ENCODE measurements at places on chromosomes 16 and 17.

GRCh38 chr16:56879276-56879675, 14.3 kb downstream of the SLC12A3 start:
- no peak for DNase-seq

GRCh38 chr17:76696763-76697701, 13.7 kb downstream of the MXRA7 start:
- DNase-seq, result no peak

- DNase-seq, result no peak
These were observed 141.9 kb upstream of the NOG start for GRCh38 chr17:56451629-56452028.

- DNase-seq, result no peak
These were observed 23.5 kb upstream of the RFFL start for GRCh38 chr17:35086931-35087573.

DNA sequence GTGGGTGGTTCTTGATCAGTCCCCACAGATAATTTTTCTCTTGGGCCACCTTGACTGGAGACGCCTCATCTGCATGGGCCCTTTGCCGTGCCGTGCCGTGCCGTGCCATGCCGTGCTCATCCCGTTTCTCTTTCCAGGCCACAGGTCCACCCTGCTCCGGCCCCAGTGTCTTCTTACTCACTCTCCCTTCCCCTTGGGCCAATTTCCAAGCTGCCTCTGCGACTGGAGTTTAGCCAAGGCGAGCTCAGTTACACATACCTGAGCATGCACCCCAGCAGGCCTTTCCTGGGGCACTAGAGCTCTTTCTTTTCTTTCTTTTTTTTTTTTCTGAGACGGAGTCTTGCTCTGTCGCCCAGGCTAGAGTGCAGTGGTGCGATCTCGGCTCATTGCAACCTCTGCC, 40.5 kb upstream of the MGAT5B start:
- DNase-seq, result no peak

- no peak for DNase-seq
These were observed 4.8 kb upstream of the SP6 start for GRCh38 chr17:47855737-47856136.

DNA sequence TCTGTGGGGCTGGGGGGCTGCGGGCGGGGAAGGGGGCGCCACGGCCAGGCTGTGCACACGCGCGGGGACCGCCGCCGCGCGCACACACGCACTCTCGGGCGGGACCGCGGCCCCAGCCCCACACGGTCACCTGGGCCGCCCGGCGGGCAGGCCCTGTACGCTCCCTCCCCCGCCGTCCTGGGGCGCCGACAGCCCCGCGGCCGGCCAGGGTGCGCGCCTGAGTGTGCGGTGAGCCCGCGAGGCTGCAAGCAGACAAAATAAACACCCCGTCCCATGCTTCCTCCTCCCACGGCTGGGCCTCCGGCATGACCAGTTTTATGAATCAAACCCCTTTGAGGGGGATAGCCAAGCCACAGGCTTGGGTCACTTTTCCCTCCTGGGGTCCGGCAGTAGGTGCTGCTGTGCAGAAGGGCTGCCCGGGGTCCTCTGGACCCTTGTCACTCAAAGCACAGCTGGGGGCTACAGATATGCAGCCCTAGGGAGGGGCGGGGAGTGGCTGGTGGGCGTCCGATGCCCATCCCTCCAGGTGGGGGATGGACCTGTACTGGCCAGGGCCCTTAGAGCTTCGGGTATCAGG, 441 bp downstream of the VASN start:
- DNase-seq, result no peak

GRCh38 chr17:70119983-70120382, 45.0 kb downstream of the KCNJ16 start:
- DNase-seq, result no peak

DNA sequence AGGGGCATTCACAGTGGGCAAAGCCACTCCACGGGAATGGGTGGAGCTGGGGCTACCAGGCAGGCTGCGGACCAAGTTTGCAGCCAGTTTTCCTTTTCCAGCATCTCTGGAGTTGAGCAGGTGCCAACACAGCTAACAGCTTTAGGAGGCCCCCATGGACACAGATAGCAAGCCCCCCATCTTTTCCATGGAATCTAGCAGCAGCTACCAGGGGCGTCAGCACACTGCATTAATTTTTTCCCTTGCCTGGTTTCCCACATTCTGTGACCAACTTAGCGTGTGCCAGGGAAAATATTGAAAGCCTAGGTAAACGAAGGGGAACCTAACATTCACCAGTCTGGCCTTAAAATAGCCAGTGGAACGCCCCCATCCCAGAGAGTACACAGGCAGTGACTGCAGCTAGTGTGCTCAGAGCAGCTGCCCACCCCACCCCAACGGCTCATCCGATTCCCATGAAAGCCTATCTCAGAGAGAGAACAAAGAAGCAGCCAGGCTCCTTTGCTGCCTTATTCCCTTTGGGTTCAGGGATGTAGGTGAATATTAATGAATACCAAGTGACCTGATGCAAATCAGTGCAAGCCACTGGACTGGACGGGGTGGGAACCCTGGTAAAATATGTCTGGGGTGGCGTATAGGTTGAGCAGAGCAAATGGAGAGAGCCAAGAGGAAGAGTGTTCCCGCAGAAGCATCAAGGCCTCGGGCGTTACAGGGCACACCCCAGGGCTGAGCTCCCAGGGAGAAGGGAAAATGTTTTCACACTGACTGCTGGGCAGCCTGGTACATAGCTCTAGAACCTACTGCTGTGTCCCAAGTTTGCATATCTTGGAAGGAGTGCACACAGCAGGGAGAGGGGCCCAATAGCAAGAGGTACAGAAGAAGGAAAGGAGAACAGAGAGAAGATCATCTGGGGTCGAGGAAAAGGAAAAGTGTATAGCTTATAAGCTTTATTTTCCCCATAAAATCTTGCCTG, 73.9 kb upstream of the SOX9 start:
- no peak for DNase-seq

DNA sequence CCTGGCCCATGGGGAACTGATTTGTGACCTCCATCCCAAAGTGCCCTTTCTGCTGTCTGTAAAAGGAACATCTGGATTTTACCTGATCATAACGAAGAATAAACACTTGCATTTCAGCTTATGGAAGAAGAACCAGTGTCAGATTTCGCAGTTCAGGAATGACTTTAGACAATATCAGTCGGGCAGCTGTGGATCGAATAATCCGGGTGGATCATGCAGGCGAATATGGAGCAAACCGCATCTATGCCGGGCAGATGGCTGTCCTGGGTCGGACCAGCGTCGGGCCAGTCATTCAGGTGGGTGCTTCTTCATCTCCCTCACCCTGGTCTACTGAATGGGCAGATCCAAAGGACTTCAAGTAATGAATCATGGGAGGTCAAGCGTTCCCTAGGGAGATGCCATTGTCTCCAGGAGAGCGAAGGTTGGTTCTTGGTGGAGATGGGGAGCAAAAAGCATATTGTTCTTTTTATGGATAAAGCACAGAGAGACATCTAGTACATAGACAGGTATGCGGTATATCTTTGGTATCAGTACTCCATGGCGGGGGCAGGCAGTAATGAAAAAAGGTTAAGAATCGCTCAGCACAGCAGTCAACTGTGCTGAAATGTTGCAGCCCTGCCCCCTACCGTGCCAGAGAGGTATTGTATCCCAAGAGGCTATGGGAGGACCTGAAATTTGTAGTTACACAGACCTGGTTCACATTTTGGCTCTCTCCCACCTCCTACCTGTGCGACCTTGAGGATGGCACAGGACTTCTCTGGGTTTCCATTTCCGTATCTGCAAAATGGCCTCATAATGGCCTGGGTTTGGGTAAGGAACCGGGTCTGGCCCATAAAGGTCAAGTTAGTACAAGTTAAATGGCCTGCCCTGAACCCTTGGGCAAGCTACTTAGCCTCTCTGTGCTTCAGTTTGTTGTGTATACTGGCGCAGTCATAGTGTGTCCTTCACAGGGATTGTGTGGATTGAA, 4.7 kb downstream of the COQ7 start:
- no peak for DNase-seq

DNA sequence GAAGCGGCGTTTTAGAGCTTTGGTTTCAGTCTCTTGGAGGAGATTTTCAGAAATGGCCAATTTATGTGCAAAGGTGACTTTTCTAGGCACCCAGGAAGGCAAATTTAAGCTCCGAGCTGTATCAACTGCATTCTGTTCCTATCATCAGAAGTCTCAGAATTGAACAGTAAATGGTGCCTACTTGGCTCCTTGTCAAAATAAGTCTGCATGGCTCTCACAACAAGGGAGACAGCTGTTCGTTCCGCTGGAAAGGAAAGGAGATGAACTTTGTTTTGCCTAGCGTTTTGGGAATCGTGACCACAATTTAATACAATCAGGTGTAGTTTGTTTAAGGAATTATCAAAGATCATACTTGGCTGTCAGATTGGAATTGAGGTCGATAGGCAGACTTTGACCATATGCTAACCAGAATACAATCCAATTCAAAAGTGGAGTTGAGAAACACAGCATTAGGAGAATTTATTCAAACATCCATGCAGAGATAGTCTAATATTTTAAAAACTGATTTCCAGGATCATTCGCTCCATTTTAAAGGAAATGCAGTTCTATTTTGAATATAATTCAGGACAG, 139.4 kb downstream of the CPPED1 start:
- no peak for DNase-seq

- DNase-seq, result no peak
These were observed 67.1 kb upstream of the METRNL start for GRCh38 chr17:83012200-83012785.
